Fibroblast of skin of right biceps (primary cell): ENCODE measurements at places on chromosomes 1 and 21.

GRCh38 chr1:116228511-116228910, 117.3 kb downstream of the MAB21L3 start:
- DNase-seq: no peak

- no peak for DNase-seq
Observed at GRCh38 chr1:184395370-184395769, 8.5 kb downstream of the C1orf21 start.

- DNase-seq: no peak
Observed at GRCh38 chr1:95437011-95437410, 203.0 kb downstream of the RWDD3 start.

DNA sequence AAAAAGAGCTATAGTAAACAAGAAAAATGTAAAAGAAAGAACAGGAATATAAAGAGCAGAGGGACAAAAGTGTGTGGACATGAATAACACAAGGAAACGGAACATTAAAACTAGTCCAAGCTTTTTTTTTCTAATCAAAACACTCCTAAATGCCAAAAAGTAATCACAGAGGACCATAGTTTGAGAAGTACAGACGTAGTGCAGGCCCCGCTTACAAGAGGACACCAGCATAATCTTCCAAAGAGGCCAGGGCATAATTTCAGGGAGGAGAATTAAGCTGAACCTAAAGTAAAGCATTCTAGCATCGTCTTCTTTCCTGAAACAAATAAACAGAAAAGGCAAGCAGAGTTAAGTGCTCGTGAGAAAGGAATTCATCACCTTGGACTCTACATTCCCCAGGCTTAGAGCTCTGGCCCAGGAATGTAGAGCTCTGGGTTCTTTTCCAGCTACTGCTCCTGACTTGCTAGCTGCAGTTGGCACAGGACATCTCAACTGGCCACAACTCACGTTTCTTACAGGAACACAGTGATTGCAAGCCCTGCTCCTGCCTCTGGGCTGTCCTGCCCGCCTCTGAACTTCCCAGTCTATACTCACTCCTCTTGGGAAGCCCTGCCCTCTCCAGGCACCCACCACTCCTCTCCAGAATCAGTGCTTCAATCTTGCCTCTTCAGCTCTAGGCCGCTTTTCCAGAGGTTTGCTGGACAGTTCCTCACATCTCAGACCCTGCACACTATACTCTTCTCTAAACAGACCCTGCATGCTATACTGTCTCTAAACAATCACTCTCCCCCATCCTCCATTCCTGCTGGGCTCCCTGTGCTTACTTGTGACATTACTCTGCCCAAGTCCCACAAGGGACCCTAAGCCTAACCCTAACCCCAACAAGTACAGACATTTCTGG, 9.8 kb downstream of the RGS8 start:
- DNase-seq: peak; percentile 46

DNA sequence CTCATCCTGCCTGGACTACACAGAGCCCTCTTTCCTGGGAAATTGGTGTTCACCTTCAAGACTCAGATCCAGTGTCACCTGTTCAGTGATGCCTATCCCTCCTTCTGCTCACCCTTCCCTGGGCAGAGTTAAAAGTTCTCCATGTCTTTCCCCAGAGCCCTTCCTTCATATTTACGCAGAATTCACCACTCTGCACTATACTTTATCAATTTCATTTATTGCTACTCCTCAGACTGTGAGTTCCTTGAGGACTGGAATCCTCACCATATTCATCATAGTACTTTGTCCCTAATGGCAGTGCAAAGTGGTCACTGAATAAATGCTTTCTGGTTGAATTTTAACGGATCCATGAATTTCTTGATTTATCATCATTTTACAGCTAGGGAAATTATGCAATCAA, 300.0 kb downstream of the CHRM3 start:
- DNase-seq: no peak

- peak; percentile 85 for DNase-seq
Observed at GRCh38 chr1:192805832-192806323, 3.0 kb upstream of the RGS2 start.

DNA sequence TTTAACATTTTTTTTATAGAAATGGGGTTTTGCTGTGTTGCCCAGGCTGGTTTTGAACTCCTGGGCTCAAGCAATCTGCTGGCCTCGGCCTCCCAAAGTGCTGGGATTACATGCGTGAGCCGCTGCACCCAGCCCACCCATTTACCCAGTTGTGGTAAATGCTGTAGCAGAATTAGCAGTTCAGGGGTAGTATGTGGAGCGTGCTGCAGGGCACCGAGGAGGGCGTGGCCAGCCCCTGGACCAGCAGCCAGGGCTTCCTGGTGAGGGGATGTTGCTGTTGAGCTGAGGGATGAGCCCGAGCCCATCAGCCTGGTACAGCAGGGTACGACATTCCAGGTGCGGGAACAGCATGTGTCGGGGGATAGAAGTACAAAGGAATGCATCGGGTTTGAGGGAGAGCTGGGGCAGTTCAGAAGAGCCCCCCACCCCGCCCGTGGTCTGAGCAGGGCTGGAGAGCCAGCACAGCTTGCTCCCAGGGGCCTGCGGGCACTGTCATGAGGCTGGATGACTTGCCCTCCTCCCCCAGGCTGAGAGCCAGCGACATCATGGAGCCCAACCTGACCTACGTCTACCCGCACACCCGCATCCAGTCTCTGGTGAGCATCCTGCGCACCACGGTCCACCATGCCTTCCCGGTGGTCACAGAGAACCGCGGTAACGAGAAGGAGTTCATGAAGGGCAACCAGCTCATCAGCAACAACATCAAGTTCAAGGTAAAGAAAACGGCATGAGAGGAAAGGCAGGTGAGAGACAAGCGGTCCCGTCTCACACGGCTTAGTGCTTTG, 11.9 kb downstream of the NPPA start:
- no peak for DNase-seq

- no peak for DNase-seq
Observed at GRCh38 chr1:89630048-89630447, 2.9 kb upstream of the LRRC8C start.

DNA sequence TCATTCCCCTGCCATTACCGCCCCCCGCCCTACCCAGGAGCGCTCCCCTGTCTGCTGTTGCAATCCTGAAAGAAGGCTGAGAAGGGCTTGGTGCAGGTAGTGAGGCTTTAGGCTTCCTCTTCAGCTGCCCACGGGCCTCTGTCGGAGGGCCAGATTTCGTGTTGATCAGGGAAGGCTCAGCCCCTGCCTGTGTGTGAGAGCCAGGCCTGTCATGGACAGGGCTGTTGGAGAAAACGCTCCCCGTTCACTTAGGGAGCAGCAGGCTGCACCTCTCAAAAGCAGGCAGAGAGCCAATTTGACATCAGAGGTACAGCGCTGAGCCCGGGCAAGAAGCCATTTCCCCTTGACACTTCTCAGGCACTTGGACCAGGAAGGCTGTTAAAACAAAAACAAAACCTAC, 19.0 kb downstream of the TEX35 start:
- no peak for DNase-seq
